ENCODE measurements at places on chromosomes 2 and 18. TPM values are rescaled to one million over a fixed set of nuclear protein-coding genes. Genes with fewer than 3 reads are reported as not detected.

DNA sequence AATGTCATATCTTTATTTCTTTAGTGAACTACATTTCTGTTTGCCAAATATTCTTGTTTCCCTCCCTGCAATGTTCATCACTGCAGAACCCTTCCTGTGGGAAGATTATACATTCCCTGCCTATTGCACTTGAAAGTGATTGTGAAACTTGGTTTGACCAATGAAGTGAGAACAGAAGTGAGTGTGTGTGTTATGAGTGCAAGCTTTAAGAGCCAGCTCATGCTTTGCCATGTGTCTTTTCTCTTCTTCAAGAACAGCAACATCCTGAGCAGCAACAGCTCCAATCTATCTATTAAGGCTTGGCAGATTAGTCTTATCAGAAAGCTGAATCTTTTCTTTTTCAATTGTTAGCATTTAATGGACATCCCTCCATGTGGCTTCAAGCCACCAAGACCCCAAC lies 42.0 kb upstream of the UBE2E3 start:
- DNase-seq, result no peak

DNA sequence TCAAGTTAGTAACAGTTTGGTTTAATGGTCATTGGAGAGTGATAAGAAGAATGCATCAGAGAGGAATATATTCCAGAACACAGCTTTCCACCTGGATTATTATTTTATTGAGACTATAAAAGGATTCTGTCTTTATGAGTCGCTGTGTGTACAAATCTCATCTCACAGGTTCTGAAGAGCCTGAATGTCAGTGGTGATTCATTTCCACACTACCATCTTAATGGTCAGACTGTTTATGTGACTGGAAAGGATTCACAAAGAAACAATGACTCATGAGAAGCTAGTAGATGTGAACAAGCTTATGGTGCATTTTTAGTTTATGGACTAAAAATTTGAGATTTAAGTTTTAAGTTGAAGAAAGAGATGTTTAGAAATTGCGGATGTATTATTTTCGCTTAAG lies 685.4 kb upstream of the NRXN1 start:
- DNase-seq, result no peak

DNA sequence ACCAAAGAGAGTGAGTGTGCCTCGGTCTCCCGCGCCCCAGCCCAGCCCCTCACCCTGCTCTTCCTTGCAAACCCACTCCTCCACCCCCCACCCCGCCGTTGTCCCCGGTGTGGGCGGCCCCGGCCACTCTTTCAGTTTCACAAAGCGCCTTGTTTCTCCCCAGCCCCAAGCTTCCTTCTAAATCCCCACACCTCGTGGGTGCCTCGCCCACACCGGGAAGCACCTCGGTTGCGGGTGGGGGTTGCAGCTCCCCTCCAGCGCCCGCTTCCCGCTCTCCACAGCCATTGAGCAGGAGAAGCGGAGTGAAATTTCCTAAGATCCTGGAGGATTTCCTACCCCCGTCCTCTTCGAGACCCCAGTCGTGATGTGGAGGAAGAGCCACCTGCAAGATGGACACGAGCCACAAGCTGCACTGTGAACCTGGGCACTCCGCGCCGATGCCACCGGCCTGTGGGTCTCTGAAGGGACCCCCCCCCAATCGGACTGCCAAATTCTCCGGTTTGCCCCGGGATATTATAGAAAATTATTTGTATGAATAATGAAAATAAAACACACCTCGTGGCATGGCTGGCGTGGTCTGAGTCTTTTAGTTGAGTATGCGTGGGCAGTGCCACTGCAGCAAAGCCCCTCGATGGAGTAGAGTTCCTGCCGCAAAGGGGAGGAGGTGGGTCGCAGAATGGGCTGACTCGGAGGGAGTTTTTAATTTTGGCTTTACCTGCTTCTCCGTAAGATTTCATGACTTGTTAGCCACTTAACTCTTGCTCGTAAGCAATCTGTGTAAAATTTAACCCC lies 848 bp downstream of the TMSB10 start:
- peak; percentile 59 for DNase-seq

DNA sequence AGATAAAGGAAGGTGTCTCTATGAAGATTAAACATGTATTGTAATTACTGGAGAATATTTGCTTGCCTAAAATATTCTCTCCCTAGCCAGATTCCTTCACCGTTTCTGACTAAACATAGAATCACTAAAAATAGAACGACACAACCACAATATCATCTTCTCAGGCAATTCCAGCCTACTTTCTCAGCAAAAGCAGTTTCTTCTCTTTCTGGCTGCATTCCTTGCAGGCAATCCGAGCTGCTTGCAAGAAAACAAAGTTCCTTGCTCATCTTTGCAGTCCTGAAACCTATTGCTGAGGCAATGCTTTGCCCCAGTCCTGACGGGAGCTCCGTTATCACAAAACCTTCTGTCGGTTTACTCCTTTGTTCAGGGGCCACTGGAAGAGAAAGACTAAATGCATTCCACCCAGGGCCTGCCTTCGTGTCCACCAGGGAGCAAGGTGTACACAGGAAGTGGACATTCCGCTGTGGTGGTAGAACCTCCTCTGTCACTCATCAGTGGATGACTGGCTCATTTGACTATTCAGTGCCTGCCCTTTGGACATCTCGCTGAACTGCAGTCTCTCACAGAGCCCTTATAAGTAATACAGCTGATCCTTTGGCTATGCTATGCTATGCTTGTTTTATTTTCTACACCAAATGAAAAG lies 239.2 kb upstream of the DOK6 start:
- DNase-seq, result peak; percentile 50

DNA sequence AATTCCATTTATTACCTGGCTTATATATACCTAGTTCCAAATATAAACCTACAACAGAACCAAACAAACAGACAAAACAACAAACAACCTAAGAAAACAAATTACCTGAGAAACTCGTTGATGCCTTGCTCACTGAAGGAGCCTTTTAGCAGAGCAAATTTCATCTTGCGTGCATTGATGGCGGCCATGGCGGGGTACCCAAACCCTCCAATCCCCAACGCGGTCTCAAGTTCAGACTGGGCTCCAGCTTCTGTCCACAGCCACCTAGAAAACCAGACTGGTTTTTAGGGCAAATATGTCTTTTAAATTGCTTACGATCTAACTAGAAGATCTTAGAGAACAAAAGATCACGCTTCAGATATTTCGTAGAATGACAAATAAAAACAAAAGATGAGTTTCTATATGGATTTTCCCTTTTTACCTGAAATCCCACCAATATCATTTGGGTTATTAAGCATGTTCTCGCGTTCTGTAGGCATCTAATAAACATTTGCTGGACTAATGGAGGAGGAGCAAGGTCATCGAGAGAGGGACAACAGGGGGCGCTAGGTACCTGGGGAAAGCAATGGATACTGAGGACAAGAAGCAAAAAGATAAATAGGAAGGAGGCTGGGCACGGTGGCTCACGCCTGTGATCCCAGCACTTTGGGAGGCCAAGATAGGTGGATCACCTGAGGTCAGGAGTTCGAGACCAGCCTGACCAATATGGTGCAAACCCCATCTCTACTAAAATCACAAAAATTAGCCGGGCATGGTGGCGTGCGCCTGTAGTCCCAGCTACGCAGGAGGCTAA lies 25.2 kb downstream of the PDIA6 start:
- DNase-seq, result peak; percentile 87

The DUSP28 gene
- total RNA-seq, result 2.1 TPM

The CD8A gene
- total RNA-seq, result 0.18 TPM

The MFSD6 gene
- total RNA-seq, result 1.1 TPM

The SIX2 gene
- 0.26 TPM for total RNA-seq

The POU3F3 gene
- not detected for total RNA-seq

The GRB14 gene
- 16.1 TPM for total RNA-seq

The HOXD4 gene
- total RNA-seq, result not detected

The KDSR gene
- total RNA-seq, result 47.1 TPM

The PFN4 gene
- total RNA-seq, result not detected

The ESPNL gene
- total RNA-seq, result 0.86 TPM

The HOXD3 gene
- total RNA-seq, result not detected

Data from endodermal cell (in vitro differentiated cells).